ENCODE measurements at places on chromosomes 6 and 20. TPM values are rescaled to one million over a fixed set of nuclear protein-coding genes. Genes with fewer than 3 reads are reported as not detected.

Gene CSTF1
- polyA plus RNA-seq = 14.7 TPM

Gene PDE10A
- 1.2 TPM for polyA plus RNA-seq

Gene TRIM15
- 0.01 TPM for polyA plus RNA-seq

Gene GRM4
- polyA plus RNA-seq = 0.02 TPM

DNA sequence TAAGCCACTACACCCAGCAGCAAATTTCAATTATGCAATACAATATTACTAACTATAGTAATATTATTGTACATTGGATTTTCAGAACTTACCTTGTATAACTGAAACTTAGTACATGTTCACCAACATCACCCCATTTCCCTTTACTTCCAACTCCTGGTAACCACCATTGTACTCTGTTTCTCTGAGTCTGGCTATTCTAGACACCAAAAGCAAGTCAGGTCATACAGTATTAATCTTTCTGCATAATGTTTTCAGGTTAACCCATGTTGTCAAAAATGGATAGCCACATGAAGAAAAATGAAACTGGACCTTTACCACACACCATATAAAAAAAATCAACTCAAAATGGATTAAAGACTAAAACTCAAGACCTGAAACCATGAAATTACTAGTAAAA is 558.2 kb downstream of the MMUT start:
- no peaks in the 10 kb centered on the region for H3K27me3 ChIP-seq
- H3K36me3 ChIP-seq = no peaks in the 10 kb centered on the region
- no peak for DNase-seq
- no peak overlapping the region for H3K27ac ChIP-seq

DNA sequence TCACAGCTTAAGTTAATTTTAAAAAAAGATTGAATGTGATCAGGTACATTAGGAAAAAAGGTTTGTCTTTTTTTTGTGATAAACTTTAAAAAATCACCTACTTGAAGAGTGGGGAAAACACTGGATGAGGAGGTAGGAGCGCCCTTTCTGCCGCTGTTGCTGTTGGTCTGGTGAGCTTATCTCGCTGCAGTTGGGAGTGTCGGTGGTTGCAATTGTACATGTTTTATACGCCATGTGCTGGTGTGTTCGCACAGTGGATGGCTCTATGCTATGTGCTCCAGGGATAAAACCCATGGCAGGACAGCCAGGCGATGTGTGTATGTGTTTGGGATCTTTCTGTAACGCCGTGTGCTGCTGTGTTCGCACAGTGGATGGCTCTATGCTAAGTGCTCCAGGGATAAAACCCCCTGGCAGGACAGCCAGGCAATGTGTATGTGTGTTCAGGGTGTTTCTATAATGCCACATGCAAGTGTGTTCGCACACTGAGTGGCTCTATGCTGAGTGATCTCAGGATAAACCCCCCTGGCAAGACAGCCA is 1.7 kb downstream of the SLC22A3 start:
- H3K27me3 ChIP-seq = peaks cover 12% of the 10 kb centered on the region
- no peaks in the 10 kb centered on the region for H3K4me1 ChIP-seq
- H3K36me3 ChIP-seq = no peaks in the 10 kb centered on the region
- H3K4me3 ChIP-seq = peak overlapping the region; percentile 45
- DNase-seq = no peak

DNA sequence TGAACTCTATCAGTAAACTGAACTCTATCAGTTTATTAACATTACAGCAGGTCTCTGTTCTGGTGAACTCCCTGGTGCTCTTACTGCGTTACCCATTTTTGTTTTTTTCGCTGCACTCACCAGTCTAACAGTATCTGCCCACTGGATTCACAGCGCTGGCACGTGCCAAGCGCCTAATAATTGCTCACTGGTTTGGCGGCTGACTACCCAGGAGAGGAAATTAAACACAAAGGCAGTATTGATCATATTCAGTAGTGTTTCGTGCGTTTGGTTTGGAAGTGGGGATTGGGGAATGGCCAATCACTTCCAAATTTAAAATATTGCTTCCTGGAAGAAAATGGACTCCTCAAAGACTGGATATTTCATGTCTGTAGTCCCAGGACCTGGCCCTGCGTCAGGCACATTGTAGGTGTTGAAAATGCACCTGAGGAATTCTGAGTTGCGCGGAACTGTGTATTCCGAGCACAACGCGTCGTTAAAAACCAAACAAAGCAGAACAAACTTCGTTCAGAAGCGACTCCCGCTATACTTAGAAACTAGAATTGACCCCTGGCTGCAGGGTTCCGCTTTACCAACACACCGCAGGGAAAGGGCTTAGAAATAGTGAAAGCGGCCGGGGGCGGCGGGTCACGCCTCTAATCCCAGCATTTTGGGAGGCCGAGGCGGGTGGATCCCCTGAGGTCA is 1.1 kb upstream of the RPS12 start:
- peak overlapping the region; percentile 75 for H3K4me3 ChIP-seq
- H3K27ac ChIP-seq = peak overlapping the region; percentile 98
- peak; percentile 52 for DNase-seq
- peaks cover 21% of the 10 kb centered on the region for H3K36me3 ChIP-seq
- no peaks in the 10 kb centered on the region for H3K27me3 ChIP-seq

DNA sequence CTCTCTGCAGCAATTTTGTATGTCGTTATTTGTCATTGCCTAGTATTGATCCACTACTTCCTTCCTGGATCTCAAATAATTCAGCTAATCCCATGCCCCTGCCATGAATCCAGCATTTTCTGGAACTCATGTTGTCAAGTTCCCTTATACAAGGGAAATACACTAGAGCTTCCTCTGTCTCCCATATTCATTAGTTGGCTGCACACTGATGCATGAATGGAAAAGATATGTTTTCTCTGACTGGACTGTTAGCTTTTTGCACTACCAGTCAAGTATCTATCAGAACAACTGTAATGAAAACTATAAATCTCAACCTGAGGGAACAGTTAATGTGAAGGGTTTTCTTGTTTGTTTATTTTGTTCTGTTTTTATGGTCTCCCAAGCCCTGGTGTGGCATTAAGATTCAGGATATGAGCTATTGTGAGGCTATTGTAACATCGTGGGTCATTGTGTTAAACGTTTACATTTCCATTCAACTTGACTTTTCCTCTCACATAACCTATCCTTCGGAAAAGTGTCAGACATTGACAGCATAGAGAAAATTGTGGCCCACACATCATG is 102.5 kb upstream of the FAM8A1 start:
- no peaks in the 10 kb centered on the region for H3K36me3 ChIP-seq
- H3K4me1 ChIP-seq = peaks cover 3% of the 10 kb centered on the region
- H3K4me3 ChIP-seq = no peak overlapping the region
- no peaks in the 10 kb centered on the region for H3K27me3 ChIP-seq

- peaks cover 15% of the 10 kb centered on the region for H3K36me3 ChIP-seq
- no peaks in the 10 kb centered on the region for H3K27me3 ChIP-seq
- no peak overlapping the region for H3K4me3 ChIP-seq
- peak overlapping the region; percentile 67 for H3K27ac ChIP-seq
- DNase-seq = no peak
- H3K4me1 ChIP-seq = peaks cover 52% of the 10 kb centered on the region
Measured at GRCh38 chr6:11219400-11219834, 13.1 kb downstream of the NEDD9 start.

DNA sequence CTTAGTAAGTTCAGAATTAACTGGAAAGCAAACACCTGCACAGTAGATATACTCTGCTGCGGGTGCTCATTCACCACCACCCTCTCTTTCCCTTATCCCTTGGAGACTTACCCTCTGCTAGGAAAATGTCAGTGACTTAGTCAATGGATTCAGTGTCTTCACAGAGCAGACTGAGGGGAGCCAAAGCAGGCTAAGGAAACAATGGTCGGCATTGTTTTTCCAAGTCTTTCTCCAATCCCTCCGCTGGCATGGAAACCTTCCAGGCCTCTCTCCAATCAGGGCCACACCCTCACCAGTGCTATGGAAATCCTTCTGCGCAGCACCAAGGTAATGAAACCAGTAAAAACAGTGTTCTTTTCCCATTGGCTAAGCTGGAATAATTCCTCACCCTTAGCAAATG is 531.2 kb downstream of the TFAP2B start:
- H3K4me1 ChIP-seq = no peaks in the 10 kb centered on the region
- DNase-seq = no peak
- no peak overlapping the region for H3K27ac ChIP-seq

DNA sequence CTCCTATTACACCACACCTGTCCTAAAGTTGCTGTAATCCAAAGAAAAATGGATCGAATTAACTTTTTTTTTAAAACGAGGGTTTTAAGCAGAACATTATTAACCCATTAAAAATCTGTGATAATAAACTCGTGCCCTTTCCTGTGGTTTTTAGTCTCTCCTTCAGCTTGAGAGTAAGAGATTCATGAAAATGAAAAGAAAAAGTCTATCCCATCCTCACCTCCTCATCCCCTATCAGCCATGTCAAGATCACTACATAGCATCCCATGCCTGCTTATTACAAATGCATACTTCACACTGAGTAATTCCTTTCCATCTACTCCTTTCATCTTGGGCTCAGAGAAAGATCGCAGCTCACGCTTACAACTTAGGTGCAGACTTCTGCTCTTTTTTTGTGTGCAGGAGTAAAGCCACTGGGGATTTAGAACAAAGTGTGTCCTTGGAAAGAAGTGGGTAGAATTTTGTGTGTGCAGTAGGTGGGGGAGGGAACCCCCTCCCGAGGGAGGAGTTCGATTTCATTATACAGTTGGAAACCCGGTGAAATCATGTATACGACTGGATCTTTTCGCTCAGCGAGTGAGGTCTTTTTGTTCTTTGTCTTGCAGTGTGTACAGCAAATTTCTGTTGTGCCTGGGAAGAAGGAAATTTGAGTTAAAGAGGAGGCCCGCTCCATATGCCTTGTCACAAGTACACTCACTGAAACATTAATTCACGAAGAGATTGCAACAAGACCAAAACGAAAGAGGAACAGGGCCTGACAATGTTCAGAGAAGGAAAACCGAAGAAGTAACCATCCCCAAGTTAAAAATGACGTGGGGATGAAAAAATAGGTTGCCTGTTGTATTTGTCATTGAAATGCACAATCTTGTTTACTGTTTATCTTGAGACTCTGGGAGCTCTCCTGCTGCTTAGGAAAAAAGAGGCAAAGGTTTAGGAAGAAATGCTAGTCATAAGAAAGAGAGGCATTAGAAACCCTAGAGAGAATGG is 146.5 kb upstream of the ZNF217 start:
- DNase-seq = peak; percentile 80
- no peak overlapping the region for H3K27ac ChIP-seq
- no peak overlapping the region for H3K4me3 ChIP-seq
- no peaks in the 10 kb centered on the region for H3K27me3 ChIP-seq
- peaks cover 37% of the 10 kb centered on the region for H3K4me1 ChIP-seq

- no peak for DNase-seq
- H3K27me3 ChIP-seq = no peaks in the 10 kb centered on the region
- H3K4me1 ChIP-seq = no peaks in the 10 kb centered on the region
- H3K36me3 ChIP-seq = no peaks in the 10 kb centered on the region
- no peak overlapping the region for H3K27ac ChIP-seq
Measured at GRCh38 chr6:143634486-143634885, 43.3 kb upstream of the PHACTR2 start.

DNA sequence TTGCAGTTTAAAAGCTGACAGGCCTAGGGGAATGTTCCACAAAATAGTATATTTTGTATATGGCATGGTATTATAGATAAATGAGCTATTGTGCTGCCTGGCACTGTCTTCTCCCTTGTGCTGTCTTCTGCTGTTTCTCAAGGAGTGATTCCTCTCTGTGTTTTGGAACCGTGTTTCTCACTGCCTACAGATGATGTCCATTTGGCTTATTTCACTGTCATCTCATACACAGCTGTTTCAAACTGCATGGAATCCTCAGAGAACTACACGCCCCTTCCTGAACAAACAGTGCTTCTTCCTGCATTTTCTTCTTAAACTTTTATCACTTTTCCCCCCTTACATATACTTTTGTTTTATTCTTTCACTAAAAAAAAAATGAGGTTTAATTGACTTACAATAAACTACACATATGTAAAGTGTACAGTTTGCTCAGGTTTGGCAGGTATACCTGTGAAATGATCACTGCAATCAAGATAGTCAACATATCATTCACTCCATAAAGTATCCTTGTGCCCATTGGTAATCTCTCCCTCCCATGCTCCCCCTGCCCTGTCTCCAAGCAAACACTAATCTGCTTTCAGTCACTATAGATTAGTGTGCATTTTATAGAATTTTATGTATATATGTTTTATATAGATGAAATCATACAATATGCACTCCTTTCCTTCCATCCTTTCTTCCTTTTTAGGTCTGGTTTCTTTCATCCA is 43.0 kb downstream of the CBFA2T2 start:
- no peaks in the 10 kb centered on the region for H3K36me3 ChIP-seq
- peaks cover 17% of the 10 kb centered on the region for H3K4me1 ChIP-seq
- no peak overlapping the region for H3K27ac ChIP-seq
- no peaks in the 10 kb centered on the region for H3K27me3 ChIP-seq
- no peak overlapping the region for H3K4me3 ChIP-seq

DNA sequence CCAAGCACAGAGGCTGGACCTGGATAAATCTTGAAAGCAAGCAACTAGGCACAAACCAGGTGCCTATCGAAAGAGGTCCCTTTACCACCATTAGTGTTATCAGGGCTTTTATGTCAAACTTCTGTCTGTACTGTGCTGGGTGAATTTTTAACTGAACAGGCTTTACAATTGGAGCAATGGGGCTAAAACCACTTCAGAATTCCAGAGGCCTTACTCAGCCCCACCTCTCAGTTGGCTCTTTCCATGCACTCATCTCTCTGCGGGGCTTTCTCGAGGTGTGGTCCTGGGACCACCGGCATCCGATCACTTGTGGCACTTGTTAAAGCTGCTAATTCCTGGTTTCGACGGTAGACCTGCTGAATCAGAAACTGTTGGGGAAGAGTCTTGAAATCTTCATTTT is 232.5 kb downstream of the SOX4 start:
- no peak overlapping the region for H3K4me3 ChIP-seq
- peaks cover 24% of the 10 kb centered on the region for H3K4me1 ChIP-seq
- no peaks in the 10 kb centered on the region for H3K36me3 ChIP-seq
- H3K27ac ChIP-seq = no peak overlapping the region
- peak; percentile 40 for DNase-seq

DNA sequence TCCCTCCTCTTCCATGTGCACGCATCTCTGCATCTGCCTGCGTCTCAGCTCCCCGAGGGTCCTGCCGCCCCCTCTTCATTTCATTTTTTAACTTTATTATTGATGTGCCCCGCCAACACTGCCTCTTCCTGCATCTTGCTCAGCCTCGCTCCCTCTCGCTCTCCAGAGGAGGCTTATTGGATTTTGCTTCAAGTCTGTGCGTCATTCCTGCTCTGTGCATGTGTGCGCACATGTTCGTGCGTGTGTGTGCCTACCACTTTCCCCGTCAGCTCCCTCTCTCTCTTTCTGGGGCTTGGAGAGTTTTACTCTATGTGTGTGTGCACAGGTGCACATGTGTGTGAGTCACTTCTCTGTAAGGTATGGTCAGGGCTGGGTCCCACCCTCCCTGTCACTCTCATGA is 71.8 kb upstream of the NNAT start:
- DNase-seq = no peak
- H3K27ac ChIP-seq = no peak overlapping the region
- H3K4me3 ChIP-seq = no peak overlapping the region
- no peaks in the 10 kb centered on the region for H3K27me3 ChIP-seq
- no peaks in the 10 kb centered on the region for H3K4me1 ChIP-seq
- no peaks in the 10 kb centered on the region for H3K36me3 ChIP-seq

GRCh38 chr6:62746161-62746560 is 460.1 kb upstream of the KHDRBS2 start:
- H3K27me3 ChIP-seq = no peaks in the 10 kb centered on the region
- no peak overlapping the region for H3K27ac ChIP-seq
- H3K4me3 ChIP-seq = no peak overlapping the region
